M059J (cell line): ENCODE measurements at places on chromosomes 3 and 15. TPM values are rescaled to one million over a fixed set of nuclear protein-coding genes. Genes with fewer than 3 reads are reported as not detected.

FHIT gene
- 0.39 TPM in 1 of 2 replicates, not detected in the other for total RNA-seq

OR5K2 gene
- not detected in 2 replicates for total RNA-seq

POPDC2 gene
- total RNA-seq, result 0.12 TPM in 1 of 2 replicates, not detected in the other

- peak; percentile 54 for DNase-seq
Observed at GRCh38 chr3:64316971-64317370, 91.7 kb upstream of the PRICKLE2 start.

GRCh38 chr15:56963126-56963525, 44.7 kb downstream of the TCF12 start:
- no peak for DNase-seq

GRCh38 chr15:48644827-48645557, 517 bp downstream of the FBN1 start:
- DNase-seq, result peak; percentile 67

DNA sequence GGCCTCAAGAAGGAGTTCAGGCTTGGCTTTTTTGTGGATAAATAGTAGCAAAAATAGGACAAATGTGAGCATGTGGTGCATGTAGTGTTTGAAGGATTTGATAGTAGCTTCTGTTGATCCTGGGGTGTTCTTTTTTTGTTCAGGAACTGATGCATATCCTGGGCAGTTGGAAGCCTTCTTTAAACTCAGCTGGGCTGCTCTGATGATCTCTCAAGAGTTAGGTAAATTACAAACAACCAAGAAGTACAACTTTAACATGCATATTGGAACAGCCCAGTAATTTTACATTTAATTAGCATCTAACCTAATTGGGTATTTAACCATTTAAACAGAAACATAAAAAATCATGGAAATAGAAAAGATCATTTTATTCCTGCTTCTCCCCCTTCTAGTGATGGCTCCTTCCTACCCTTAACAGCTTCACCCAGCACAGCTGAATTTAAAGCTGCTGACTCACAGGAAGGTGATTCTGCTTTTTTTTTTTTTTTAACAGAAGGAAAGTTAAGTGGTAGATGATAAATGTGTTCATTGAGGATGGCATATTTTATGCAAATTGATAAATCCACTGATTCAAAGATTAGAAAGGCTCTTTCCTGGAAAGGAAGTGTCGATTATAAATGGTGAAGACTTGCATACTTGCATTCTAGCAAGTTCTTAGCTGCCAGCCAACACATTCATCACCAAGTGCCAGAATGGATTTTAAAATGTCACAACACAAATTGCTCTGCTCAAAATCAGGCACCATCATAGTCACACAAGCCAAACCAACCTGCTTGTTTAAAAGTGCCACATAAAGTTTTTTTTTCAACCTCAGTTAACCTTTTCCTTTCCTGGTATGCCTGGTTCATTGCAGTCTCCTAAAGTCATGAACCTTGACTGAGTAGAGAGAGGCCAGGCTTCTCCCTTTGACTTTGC, 20.0 kb downstream of the SLC35G2 start:
- DNase-seq, result peak; percentile 82
